Purkinje cell (primary cell): ENCODE measurements at places on chromosomes 3 and 15. TPM values are rescaled to one million over a fixed set of nuclear protein-coding genes. Genes with fewer than 3 reads are reported as not detected.

The SUCLG2 gene
- polyA plus RNA-seq = 1.9 and 4.5 TPM in 2 replicates

The PLA2G4E gene
- polyA plus RNA-seq = 0.07 and 0.13 TPM in 2 replicates

The STX19 gene
- 38.6 and 50.6 TPM in 2 replicates for polyA plus RNA-seq

The SLC12A1 gene
- 3.5 and 6.7 TPM in 2 replicates for polyA plus RNA-seq

The DGKG gene
- polyA plus RNA-seq = 66.0 and 73.5 TPM in 2 replicates

The LRRC2 gene
- 0.04 and 1.6 TPM in 2 replicates for polyA plus RNA-seq

The RHOV gene
- 0.36 TPM in 1 of 2 replicates, not detected in the other for polyA plus RNA-seq
